Right forelimb (tissue), 1 donor: ENCODE measurements at places on chromosomes 2 and 18.
A peak's percentile ranks its signal among the peaks of the same experiment; 100 is the strongest.

GRCh38 chr2:34161549-34161948 lies 562.5 kb upstream of the FAM98A start:
- DNase-seq, result no peak

DNA sequence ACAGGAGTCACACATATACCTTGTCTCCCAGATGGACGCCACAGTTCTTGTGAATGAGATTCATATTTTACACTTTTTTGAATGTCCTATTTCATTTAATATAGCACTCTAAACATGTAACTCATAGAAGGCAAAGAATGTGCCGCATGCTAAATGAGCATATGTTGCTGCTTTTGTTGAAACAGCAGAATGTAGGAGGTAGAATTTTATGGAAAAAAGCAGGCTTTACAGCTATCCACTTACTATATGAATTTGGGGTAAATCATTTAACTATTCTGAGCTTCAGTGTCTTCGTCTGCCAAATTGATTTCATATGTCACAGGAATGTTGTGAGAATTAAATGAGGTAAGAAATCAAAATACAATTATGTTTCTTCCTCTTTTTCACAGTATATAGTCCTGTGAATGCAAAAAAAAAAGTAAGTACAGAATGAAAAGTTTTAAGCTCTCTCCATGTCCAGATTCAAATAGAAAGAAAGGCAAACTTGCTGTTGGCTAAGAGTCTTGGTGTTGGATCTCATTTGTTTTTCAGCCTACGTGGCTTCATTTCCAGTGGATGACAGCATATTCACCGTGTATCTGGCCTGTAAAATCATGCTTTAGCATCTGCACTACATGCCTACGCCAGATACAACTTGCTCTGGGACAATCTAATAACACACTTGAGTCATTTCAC lies 154.7 kb upstream of the CNTNAP5 start:
- no peak for DNase-seq

- DNase-seq, result peak; percentile 42
Observed at GRCh38 chr2:134869946-134870736, 31.7 kb downstream of the ACMSD start.

GRCh38 chr2:217973008-217973787 lies 29.6 kb downstream of the TNS1 start:
- DNase-seq, result no peak
